Common myeloid progenitor, CD34-positive (primary cell): ENCODE measurements at places on chromosomes 5 and 9.

- no peaks in the 10 kb centered on the region for H3K36me3 ChIP-seq
- DNase-seq: no peak
- peaks cover 40% of the 10 kb centered on the region for H3K4me1 ChIP-seq
- H3K4me3 ChIP-seq: no peak overlapping the region
- H3K27ac ChIP-seq: no peak overlapping the region
Observed at GRCh38 chr9:134885679-134886412, 5.2 kb downstream of the FCN2 start.

DNA sequence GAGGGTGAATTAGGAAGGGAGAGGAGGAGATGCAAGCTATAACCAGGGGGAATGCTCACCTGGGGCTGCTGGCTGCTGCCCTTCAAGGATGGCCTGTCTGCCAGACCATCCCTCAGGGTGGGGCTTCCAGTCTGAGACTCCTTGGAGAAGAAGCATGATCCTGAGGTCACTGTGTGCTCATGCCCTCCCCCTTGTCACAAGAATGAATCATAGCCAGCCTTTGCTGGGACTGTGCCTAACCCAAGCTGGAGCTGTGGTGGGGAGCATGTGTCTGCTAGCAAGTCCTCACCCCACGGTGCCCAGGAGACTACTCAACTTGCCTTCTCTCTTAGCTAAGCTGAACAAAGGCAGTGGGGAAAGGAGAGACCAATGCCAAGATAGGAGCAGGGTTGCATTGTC is 463.6 kb downstream of the SPOCK1 start:
- no peak overlapping the region for H3K27ac ChIP-seq
- DNase-seq: no peak
- no peaks in the 10 kb centered on the region for H3K36me3 ChIP-seq
- peaks cover 2% of the 10 kb centered on the region for H3K27me3 ChIP-seq
- H3K4me1 ChIP-seq: no peaks in the 10 kb centered on the region

GRCh38 chr9:125683486-125683885 is 23.5 kb downstream of the MAPKAP1 start:
- no peak overlapping the region for H3K27ac ChIP-seq
- H3K4me1 ChIP-seq: no peaks in the 10 kb centered on the region
- H3K36me3 ChIP-seq: no peaks in the 10 kb centered on the region
- no peak for DNase-seq
- no peaks in the 10 kb centered on the region for H3K27me3 ChIP-seq

DNA sequence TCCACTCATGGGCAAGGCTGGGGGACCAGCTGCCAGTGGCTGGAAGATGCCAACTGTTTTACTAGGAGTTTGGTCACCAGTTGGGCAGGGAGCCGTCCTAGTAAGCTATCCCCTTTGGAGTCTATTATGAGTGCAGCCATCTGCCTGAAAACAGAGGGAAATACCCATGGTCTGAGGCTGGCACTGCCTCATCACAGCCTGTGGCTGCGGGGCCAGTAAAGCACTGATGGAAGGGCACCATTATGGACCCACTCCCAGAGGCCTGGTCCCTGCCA is 187.2 kb upstream of the PANK3 start:
- DNase-seq: no peak
- H3K36me3 ChIP-seq: no peaks in the 10 kb centered on the region
- H3K4me3 ChIP-seq: no peak overlapping the region
- H3K27ac ChIP-seq: no peak overlapping the region
- no peaks in the 10 kb centered on the region for H3K27me3 ChIP-seq

DNA sequence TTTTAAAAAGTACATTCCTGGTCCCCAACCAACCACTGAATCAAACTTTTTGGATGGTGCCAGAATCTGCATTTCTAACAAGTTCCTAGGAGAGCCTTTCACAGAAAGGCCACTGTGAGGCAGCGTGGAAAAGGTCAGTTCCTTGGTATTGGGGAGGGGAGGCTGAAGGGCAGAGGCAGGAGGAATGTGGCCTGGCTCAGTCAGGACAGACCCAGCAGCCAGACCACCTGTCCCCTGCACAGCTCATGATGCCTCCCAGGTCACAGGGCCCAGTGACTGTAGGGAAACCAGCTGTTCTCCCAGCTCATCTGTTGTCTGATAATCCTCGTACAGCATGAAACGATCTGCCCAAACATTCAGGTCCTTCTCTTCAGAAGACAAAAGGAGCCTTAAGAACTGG is 132.9 kb downstream of the LHFPL2 start:
- no peak overlapping the region for H3K4me3 ChIP-seq
- H3K36me3 ChIP-seq: no peaks in the 10 kb centered on the region
- no peak for DNase-seq
- H3K4me1 ChIP-seq: peaks cover 17% of the 10 kb centered on the region

DNA sequence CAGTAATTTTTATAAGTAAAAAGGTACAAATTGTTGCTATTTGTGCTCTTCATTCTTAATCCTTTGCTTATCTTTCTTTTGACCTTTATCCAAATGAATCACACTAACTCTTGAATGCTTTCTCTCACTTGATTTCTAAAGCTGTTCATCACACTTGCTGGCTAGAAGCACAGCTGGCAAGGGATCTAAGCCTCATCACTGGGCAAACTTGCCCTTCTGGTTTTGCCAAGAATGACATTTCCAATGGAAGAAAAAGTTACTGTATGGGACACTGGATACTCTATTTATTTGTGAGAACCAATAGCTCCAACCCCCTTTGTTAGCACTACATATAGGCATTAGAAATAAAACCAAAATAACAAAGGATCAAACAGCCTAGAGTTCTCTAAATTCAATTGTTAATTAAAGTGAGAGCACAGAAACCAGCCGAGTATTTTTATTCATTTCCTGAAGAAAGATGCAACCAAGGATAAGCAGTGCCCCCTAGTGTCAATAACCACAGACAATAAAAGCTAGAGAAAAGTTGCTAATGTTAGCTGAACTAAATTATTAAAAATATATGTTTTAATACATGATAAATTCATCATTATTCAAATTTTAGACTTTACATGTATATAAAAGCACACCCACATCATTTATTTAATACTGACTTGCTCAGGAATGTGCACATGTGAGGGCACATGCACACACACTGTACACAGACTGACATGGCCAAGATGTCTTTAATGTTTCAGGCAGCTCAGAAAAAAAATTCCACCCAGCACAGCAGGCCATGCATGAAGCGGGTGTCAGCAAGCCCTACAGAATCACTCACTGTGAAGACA is 59.8 kb upstream of the POU5F2 start:
- no peak overlapping the region for H3K4me3 ChIP-seq
- H3K27ac ChIP-seq: no peak overlapping the region
- peaks cover under 1% of the 10 kb centered on the region for H3K36me3 ChIP-seq
- no peaks in the 10 kb centered on the region for H3K27me3 ChIP-seq

- no peak overlapping the region for H3K27ac ChIP-seq
- no peaks in the 10 kb centered on the region for H3K27me3 ChIP-seq
- H3K4me1 ChIP-seq: no peaks in the 10 kb centered on the region
Observed at GRCh38 chr9:69445251-69445650, 120.2 kb downstream of the ENTREP1 start.

DNA sequence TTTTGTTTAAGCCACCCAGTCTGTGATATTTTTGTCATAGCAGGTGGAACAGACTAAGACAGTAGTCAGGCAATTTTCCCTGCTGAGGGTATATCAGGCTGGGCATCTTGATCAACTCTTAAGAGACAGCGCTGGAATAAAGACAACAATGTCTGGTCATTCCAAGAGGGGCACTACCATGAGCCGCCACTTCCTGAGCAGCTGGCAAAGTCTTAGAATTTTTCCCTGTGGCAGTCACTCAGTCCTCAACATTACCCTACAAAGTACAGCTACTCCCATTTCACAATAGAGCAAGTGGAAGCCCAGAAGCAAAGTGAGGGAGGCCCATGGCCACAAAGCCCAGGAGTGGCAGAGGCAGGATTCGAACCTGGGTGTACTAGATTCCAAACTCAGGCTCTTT is 74.8 kb downstream of the SH3PXD2B start:
- H3K4me3 ChIP-seq: no peak overlapping the region
- no peaks in the 10 kb centered on the region for H3K27me3 ChIP-seq
- no peaks in the 10 kb centered on the region for H3K36me3 ChIP-seq

- peaks cover 35% of the 10 kb centered on the region for H3K4me1 ChIP-seq
- H3K27ac ChIP-seq: peak overlapping the region; percentile 4
- peaks cover 39% of the 10 kb centered on the region for H3K36me3 ChIP-seq
- H3K27me3 ChIP-seq: no peaks in the 10 kb centered on the region
- no peak overlapping the region for H3K4me3 ChIP-seq
Observed at GRCh38 chr5:170267431-170268152, 30.0 kb downstream of the LCP2 start.

- DNase-seq: no peak
- no peak overlapping the region for H3K4me3 ChIP-seq
- no peaks in the 10 kb centered on the region for H3K27me3 ChIP-seq
- H3K27ac ChIP-seq: no peak overlapping the region
- H3K36me3 ChIP-seq: no peaks in the 10 kb centered on the region
Observed at GRCh38 chr5:53378590-53379247, 101.7 kb upstream of the FST start.

GRCh38 chr5:157602505-157602904 is 26.9 kb upstream of the ADAM19 start:
- H3K4me1 ChIP-seq: peaks cover 22% of the 10 kb centered on the region
- H3K36me3 ChIP-seq: no peaks in the 10 kb centered on the region
- H3K27ac ChIP-seq: no peak overlapping the region

- H3K27me3 ChIP-seq: no peaks in the 10 kb centered on the region
- H3K4me1 ChIP-seq: no peaks in the 10 kb centered on the region
- no peaks in the 10 kb centered on the region for H3K36me3 ChIP-seq
- DNase-seq: no peak
Observed at GRCh38 chr5:57529864-57530263, 47.3 kb upstream of the ACTBL2 start.

GRCh38 chr5:14929293-14930065 is 57.9 kb upstream of the ANKH start:
- no peak overlapping the region for H3K27ac ChIP-seq
- H3K4me1 ChIP-seq: peaks cover 9% of the 10 kb centered on the region
- no peaks in the 10 kb centered on the region for H3K36me3 ChIP-seq
- no peaks in the 10 kb centered on the region for H3K27me3 ChIP-seq
- H3K4me3 ChIP-seq: no peak overlapping the region
- no peak for DNase-seq

GRCh38 chr5:179731791-179732411 is 721 bp upstream of the MAML1 start:
- peaks cover 22% of the 10 kb centered on the region for H3K36me3 ChIP-seq
- H3K27me3 ChIP-seq: no peaks in the 10 kb centered on the region
- no peak for DNase-seq
- peak overlapping the region; percentile 74 for H3K4me3 ChIP-seq
- peaks cover 14% of the 10 kb centered on the region for H3K4me1 ChIP-seq
